ENCODE measurements at places on chromosomes 1 and 21. TPM values are rescaled to one million over a fixed set of nuclear protein-coding genes. Genes with fewer than 3 reads are reported as not detected.

CALML6 gene
- 0.59 TPM for total RNA-seq

DNA sequence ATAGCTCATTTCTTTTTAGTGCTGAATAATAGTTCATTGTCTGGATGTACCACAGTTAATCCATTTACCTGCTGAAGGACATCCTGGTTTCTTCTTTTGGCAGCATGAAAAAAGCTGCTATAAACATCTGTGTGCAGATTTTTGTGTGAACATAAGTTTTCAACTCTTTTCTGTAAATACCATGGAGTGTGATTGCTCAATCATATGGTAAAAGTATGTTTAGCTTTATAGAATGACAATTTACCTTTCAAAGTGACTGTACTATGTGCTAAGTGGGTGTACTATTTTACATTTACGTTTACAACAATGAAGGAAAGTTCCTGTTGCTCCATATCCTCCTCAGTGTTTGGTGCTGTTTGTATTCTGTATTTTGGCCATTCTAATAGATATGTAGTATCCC, 49.0 kb downstream of the RUNX3 start:
- no peak overlapping the region for H3K4me3 ChIP-seq
- H3K27me3 ChIP-seq, result peaks cover 67% of the 10 kb centered on the region
- H3K27ac ChIP-seq, result no peak overlapping the region
- no peak for DNase-seq
- peaks cover 2% of the 10 kb centered on the region for H3K36me3 ChIP-seq

ZBTB7B gene
- total RNA-seq, result 150 TPM

- H3K27ac ChIP-seq, result no peak overlapping the region
- peaks cover 33% of the 10 kb centered on the region for H3K36me3 ChIP-seq
- no peak overlapping the region for H3K4me3 ChIP-seq
- no peak for DNase-seq
- H3K4me1 ChIP-seq, result no peaks in the 10 kb centered on the region
- no peaks in the 10 kb centered on the region for H3K27me3 ChIP-seq
Measured at GRCh38 chr1:96804648-96805047, 83.1 kb downstream of the PTBP2 start.

OR2T11 gene
- total RNA-seq, result not detected

DNA sequence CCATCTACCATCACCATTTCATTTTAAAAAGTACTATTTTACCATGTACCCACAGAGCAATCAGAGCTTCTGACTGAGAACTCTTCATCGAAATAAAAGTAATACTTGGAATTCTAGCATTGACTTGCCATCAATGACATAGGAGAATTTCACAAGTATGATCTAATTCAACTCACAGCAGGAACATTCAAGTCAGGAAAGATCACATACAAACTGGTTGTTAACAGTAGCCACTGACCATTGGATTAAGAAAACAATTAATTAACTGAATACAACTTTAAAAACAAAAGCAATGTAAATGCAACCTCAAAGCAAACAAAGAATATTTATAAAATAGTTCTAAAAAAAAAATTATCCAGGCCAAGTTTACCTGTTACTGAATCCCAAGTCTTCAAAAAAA, 18.8 kb downstream of the RNF115 start:
- DNase-seq, result no peak
- H3K4me1 ChIP-seq, result peaks cover 15% of the 10 kb centered on the region
- peaks cover 19% of the 10 kb centered on the region for H3K36me3 ChIP-seq
- no peak overlapping the region for H3K4me3 ChIP-seq
- H3K27ac ChIP-seq, result no peak overlapping the region

- no peaks in the 10 kb centered on the region for H3K4me1 ChIP-seq
- H3K27ac ChIP-seq, result no peak overlapping the region
- no peak overlapping the region for H3K4me3 ChIP-seq
Measured at GRCh38 chr1:199808110-199808870, 219.2 kb upstream of the NR5A2 start.

DNA sequence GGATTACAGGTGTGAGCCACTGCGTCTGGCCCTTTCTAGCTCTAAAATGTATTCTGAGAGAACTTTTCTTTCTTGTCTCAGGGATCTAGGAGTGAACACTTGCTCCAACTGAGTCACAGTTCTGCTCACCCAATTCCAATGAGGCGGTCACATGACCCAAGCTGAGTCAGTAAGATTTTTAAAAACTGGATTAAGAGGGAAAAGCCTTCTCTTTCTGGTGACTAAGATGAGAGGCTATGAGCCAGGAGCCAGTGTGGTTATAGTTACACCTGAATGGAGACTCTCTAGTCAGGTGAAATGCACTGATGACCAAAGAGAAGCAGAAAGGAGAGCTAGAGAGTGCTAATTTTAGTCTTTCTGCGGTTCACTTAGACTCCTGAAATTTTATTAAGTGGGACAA, 9.5 kb upstream of the DEPDC1 start:
- H3K27me3 ChIP-seq, result peaks cover 14% of the 10 kb centered on the region
- H3K36me3 ChIP-seq, result no peaks in the 10 kb centered on the region
- no peak overlapping the region for H3K4me3 ChIP-seq
- H3K4me1 ChIP-seq, result no peaks in the 10 kb centered on the region
- DNase-seq, result no peak

DNA sequence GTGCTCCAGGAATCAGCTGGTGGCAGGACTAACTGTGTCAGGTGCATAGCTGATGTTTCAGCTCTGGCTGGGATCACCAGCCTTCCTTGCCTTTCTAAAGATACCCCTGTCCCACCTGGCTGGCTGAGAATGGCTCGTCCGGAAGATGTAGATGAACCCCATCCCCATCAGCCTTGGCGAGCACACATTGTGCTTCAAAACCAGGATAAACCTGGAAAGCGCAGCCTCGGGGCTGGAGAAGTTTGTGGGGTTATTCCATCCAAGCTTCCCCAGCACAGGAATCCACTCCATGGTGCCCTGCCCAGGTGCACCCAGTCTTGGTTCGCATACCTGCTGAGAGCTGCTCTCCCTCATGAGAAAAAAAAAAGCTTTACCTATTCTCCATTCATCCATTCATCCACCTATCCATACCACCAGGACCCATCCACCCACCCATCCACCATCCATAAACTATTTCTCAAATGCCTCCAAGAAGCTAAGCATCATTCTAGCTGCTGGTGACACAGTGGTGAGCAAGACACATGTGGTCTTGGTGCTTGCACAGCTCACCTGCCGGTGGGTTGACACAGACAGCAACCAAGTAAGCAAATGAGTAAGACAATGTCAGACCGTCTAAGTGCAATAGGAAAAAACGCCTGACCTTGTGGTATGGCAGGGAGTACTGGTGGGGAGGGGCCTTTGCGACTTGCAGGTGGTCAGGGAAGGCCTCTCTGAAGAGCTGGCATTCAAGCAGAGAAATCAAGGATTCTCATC, 94.0 kb downstream of the DMRTB1 start:
- no peak overlapping the region for H3K27ac ChIP-seq
- peaks cover 4% of the 10 kb centered on the region for H3K27me3 ChIP-seq
- H3K4me3 ChIP-seq, result no peak overlapping the region
- no peak for DNase-seq
- no peaks in the 10 kb centered on the region for H3K4me1 ChIP-seq
- no peaks in the 10 kb centered on the region for H3K36me3 ChIP-seq

DNA sequence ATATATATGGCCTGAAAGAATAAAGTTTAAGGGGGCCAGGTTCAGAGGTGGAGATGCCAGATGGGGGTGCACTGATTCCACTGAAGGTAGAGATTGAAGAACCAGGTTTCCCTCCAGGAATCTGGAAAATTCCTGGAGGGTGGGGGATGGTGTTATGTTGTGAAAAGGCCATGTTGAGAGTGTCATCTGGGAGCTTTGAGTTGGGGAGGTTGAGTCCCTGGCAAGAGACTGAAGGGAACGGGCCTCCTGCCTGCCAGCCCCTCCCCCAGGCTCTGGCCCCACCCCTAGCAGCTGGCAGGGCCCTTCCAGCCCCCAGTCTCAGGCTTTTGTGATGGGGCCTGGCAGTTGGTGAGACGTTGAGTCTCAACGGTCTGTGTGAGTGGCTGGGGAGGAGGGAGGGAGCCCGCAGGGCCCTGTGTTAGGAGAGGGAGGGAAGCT, 4.1 kb downstream of the PTPRU start:
- no peak for DNase-seq
- peaks cover 2% of the 10 kb centered on the region for H3K36me3 ChIP-seq
- no peak overlapping the region for H3K27ac ChIP-seq
- no peak overlapping the region for H3K4me3 ChIP-seq
- peaks cover 16% of the 10 kb centered on the region for H3K4me1 ChIP-seq
- H3K27me3 ChIP-seq, result peaks cover 46% of the 10 kb centered on the region

GRCh38 chr1:70048336-70049094, 156.9 kb downstream of the LRRC40 start:
- no peak overlapping the region for H3K27ac ChIP-seq
- no peak overlapping the region for H3K4me3 ChIP-seq
- H3K4me1 ChIP-seq, result no peaks in the 10 kb centered on the region
- H3K36me3 ChIP-seq, result no peaks in the 10 kb centered on the region

DNA sequence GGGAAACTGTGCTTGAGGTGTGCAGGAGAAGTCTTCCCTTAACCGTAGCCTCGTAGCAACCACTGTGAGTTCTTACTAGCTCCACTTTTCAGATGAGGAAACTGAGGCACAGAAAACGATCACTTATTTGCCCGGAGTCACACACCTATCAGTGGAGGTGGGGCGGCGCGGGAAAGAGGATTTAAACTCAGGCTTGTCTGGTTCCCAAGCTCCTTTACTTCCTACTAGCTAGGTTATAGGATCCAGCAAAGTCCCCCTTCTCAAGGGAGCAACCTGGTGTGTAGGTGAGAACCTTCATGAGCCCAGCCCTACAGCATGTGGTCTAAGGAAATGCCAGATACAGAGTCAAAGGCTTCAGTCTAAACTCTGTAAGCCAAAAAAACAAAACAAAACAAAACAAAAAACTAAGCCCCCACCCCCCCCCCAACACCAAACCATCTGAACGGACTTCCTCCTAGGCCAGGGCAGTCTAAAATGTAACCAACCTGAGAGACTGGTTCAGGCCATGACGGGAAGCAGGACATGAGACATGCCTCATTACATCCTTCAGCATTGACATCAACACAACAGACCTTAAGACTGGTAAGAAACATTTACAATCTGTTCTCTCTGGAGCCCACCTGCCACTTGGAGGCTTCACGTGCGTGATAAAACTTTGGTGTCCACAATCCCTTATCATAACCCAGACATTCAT, 709 bp upstream of the FBXO42 start:
- no peaks in the 10 kb centered on the region for H3K27me3 ChIP-seq
- peaks cover 24% of the 10 kb centered on the region for H3K4me1 ChIP-seq
- peak overlapping the region; percentile 90 for H3K4me3 ChIP-seq
- DNase-seq, result peak; percentile 61
- H3K36me3 ChIP-seq, result peaks cover 3% of the 10 kb centered on the region

PPOX gene
- 31.1 TPM for total RNA-seq

GRCh38 chr1:228717081-228717480, 18.2 kb upstream of the RHOU start:
- no peaks in the 10 kb centered on the region for H3K4me1 ChIP-seq
- no peak overlapping the region for H3K27ac ChIP-seq
- no peak for DNase-seq
- peaks cover 26% of the 10 kb centered on the region for H3K27me3 ChIP-seq
- H3K4me3 ChIP-seq, result no peak overlapping the region
- no peaks in the 10 kb centered on the region for H3K36me3 ChIP-seq

GRCh38 chr1:182604175-182605164, at the start of gene RGS16:
Gene RGS16 (minus strand): TSS chr1:182604389. CDS start chr1:182604259, 130 bp downstream.
- H3K4me1 ChIP-seq, result peaks cover 45% of the 10 kb centered on the region
- no peaks in the 10 kb centered on the region for H3K36me3 ChIP-seq
- DNase-seq, result peak; percentile 98
- no peak within 1 kb of the TSS for H3K27ac ChIP-seq

- no peaks in the 10 kb centered on the region for H3K27me3 ChIP-seq
- peaks cover 27% of the 10 kb centered on the region for H3K4me1 ChIP-seq
- no peak overlapping the region for H3K4me3 ChIP-seq
- H3K27ac ChIP-seq, result peak overlapping the region; percentile 9
- DNase-seq, result no peak
Measured at GRCh38 chr1:1612104-1612400, 3.2 kb upstream of the MIB2 start.

- H3K27ac ChIP-seq, result no peak overlapping the region
- DNase-seq, result no peak
- peaks cover 1% of the 10 kb centered on the region for H3K36me3 ChIP-seq
Measured at GRCh38 chr1:165395478-165395877, 39.0 kb upstream of the LMX1A start.

DNA sequence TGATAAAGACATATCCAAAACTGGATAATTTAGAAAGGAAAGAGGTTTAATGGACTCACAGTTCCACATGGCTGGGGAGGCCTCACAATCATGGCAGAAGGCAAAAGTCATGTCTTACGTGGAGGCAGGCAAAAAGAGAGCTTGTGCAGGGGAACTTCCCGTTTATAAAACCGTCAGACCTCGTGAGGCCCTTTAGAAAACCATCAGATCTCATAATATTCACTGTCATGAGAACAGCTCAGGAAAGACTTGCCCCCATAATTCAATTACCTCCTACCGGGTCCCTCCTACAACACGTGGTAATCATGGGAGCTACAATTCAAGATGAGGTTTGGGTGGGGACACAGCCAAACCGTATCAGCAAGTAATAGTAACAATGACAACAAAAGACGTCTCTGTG, 88.2 kb upstream of the SLC25A33 start:
- H3K4me3 ChIP-seq, result no peak overlapping the region
- no peaks in the 10 kb centered on the region for H3K4me1 ChIP-seq
- no peak overlapping the region for H3K27ac ChIP-seq
- H3K27me3 ChIP-seq, result peaks cover 9% of the 10 kb centered on the region

- DNase-seq, result peak; percentile 7
- no peaks in the 10 kb centered on the region for H3K27me3 ChIP-seq
- no peaks in the 10 kb centered on the region for H3K4me1 ChIP-seq
- H3K4me3 ChIP-seq, result no peak overlapping the region
Measured at GRCh38 chr1:186925881-186926669, 97.3 kb downstream of the PLA2G4A start.

NBPF20 gene
- total RNA-seq, result 1.1 TPM

DNA sequence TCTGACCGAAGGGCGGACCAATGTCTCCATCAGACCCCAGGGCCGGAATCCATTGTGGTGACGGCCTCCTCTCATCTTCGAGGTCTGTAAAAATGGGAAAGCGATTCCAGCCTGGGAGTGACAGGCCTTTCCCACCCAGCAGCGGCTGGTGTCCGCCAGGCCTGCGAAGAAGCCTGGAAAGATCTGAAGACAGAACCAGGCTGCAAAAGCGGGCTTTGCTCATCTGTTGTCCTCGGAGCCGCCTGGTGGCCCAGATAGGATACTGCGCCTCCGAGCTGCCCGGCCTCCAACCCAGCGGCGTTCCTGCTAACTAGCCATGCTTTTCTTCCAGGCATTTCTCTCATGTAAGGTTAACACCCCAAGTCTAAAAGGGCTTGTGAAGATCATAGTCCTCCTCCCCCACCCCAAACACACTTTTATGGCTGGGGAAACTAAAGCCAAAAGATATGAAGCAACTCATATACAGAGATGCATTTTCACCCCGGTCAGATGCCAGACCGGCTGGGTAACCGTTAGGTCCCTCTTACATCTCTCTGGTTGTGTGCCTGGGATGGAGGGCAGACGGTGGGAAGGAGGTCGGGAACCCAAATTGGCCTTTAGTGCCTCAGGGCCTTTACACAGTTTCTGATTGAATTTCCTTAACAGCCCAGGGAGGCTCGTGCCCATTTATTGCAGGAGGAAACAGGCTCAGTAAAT, 1.9 kb upstream of the DHRS3 start:
- DNase-seq, result peak; percentile 94
- H3K4me1 ChIP-seq, result peaks cover 47% of the 10 kb centered on the region
- peak overlapping the region; percentile 75 for H3K27ac ChIP-seq

- no peak overlapping the region for H3K4me3 ChIP-seq
- DNase-seq, result no peak
- H3K27ac ChIP-seq, result no peak overlapping the region
- H3K36me3 ChIP-seq, result no peaks in the 10 kb centered on the region
- no peaks in the 10 kb centered on the region for H3K4me1 ChIP-seq
- H3K27me3 ChIP-seq, result peaks cover 2% of the 10 kb centered on the region
Measured at GRCh38 chr1:197208945-197209344, 59.1 kb upstream of the CRB1 start.

OR2M3 gene
- total RNA-seq, result not detected

SPRR1A gene
- total RNA-seq, result not detected

All from activated CD4-positive, alpha-beta T cell treated with anti-CD3 and anti-CD28 coated beads, Interleukin-2, amount 10 ng/mL, durations not matched to agents 24 days and 14 days (primary cell).